Placental epithelial cell (primary cell): ENCODE measurements at places on chromosomes 16 and 17. TPM values are rescaled to one million over a fixed set of nuclear protein-coding genes. Genes with fewer than 3 reads are reported as not detected.

The NKIRAS2 gene
- 30.6 and 56.2 TPM in 2 replicates for total RNA-seq

The TOP2A gene
- 16.9 and 28.3 TPM in 2 replicates for total RNA-seq

The ARHGDIG gene
- total RNA-seq: not detected in 2 replicates

The DOC2B gene
- total RNA-seq: under 0.01 TPM in 1 of 2 replicates, not detected in the other

The OGFOD1 gene
- total RNA-seq: 33.4 and 109 TPM in 2 replicates

The USH1G gene
- total RNA-seq: under 0.01 and 0.22 TPM in 2 replicates

The DDX19B gene
- total RNA-seq: 32.6 and 36.3 TPM in 2 replicates

The CLEC18B gene
- 2.0 and 2.5 TPM in 2 replicates for total RNA-seq

The CDH1 gene
- total RNA-seq: 4.3 and 64.7 TPM in 2 replicates

The MMP15 gene
- 5.1 and 12.0 TPM in 2 replicates for total RNA-seq

The DNAH17 gene
- 0.22 TPM in 1 of 2 replicates, not detected in the other for total RNA-seq

The RNF222 gene
- under 0.01 and 1.1 TPM in 2 replicates for total RNA-seq

The GPR142 gene
- total RNA-seq: not detected in 2 replicates

The FAM117A gene
- total RNA-seq: 2.7 and 3.8 TPM in 2 replicates

The HOXB8 gene
- not detected in 2 replicates for total RNA-seq

The CCL3 gene
- total RNA-seq: not detected in 2 replicates

The KRTAP4-1 gene
- total RNA-seq: not detected in 2 replicates
